ENCODE measurements at places on chromosomes 7 and 10. TPM values are rescaled to one million over a fixed set of nuclear protein-coding genes. Genes with fewer than 3 reads are reported as not detected.

The ZNF467 gene
- polyA plus RNA-seq = 1.2 TPM

The MGAM2 gene
- not detected for polyA plus RNA-seq

The SLC16A9 gene
- not detected for polyA plus RNA-seq

The LLCFC1 gene
- polyA plus RNA-seq = not detected

The ANKRD22 gene
- polyA plus RNA-seq = not detected

The AVL9 gene
- 9.0 TPM for polyA plus RNA-seq
